Activated B cell treated with CpG ODN at 0.5 μM for 24 hours (primary cell): ENCODE measurements at places on chromosomes 6 and 20. TPM values are rescaled to one million over a fixed set of nuclear protein-coding genes. Genes with fewer than 3 reads are reported as not detected.

- no peak overlapping the region for H3K4me3 ChIP-seq
- no peak overlapping the region for H3K27ac ChIP-seq
Observed at GRCh38 chr6:140020207-140020791, 645.9 kb upstream of the CITED2 start.

The PBOV1 gene
- total RNA-seq, result not detected in 2 replicates

DNA sequence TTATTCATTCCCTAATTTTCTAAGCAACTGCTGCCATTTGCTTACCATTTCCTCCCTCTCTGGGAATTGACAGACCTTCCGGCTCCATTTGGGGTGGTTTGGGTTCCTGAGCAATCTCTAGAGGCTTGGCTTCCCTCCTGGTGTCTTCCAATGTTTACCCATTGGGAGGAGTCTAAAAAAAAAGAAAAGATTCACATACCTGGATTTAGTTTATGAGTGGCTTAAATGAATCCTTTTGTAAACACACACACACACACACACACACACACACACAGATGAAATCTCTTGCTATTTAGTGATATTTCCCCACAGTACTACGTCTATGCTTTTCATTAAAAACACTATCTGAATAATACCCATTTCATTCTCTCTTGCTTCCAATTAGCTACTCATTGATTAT lies 48.3 kb upstream of the TRAF3IP2 start:
- no peaks in the 10 kb centered on the region for H3K36me3 ChIP-seq
- no peak overlapping the region for H3K27ac ChIP-seq
- no peak overlapping the region for H3K4me3 ChIP-seq
- H3K27me3 ChIP-seq, result no peaks in the 10 kb centered on the region

GRCh38 chr20:37526238-37526838 lies 1.3 kb downstream of the BLCAP start:
- H3K4me1 ChIP-seq, result peaks cover 61% of the 10 kb centered on the region
- DNase-seq, result no peak
- peak overlapping the region; percentile 100 for H3K27ac ChIP-seq
- H3K36me3 ChIP-seq, result peaks cover 17% of the 10 kb centered on the region
- peak overlapping the region; percentile 93 for H3K4me3 ChIP-seq

DNA sequence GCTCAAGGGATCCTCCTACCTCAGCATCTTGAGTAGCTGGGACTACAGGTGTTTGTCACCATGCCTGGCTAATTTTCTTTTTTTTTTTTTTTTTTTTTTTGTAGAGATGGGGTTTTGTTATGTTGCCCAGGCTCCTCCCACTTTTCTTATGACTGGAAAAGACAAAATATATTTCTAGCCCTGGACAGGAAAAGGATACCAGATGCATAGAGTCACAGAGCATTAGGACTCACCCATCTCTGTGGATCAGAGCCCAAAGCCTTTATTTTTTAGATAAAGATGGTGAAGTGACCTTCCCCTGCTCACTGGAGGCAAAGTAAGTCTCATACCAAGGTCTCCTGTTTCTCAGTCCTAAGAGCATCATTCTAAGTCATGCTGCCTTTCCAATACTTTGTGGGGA lies 3.4 kb downstream of the TRIM10 start:
- H3K36me3 ChIP-seq, result no peaks in the 10 kb centered on the region
- DNase-seq, result no peak
- no peak overlapping the region for H3K27ac ChIP-seq
- peaks cover 32% of the 10 kb centered on the region for H3K27me3 ChIP-seq

DNA sequence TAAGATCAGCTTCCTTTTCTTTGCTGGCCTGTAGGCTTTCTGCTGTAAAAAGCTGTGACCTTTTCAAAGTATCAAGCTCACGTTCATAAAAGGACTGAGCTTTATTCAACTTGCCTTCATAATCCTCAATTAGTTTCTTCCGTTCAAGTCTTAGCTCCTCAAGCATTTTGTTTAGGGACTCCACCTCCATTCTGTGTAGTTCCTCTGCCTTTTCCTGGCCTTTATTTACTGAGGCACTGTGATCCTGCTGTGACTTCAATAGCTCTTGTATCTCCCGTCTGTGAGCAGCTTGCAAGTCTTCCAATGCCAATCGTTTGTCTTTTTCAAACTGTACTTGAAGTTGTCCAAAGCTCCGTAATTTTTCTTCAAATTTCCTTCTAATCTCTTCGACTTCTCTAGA lies 54.4 kb downstream of the FAM184A start:
- H3K4me3 ChIP-seq, result no peak overlapping the region
- no peaks in the 10 kb centered on the region for H3K36me3 ChIP-seq
- H3K4me1 ChIP-seq, result no peaks in the 10 kb centered on the region
- H3K27ac ChIP-seq, result no peak overlapping the region
- DNase-seq, result no peak

GRCh38 chr6:78700991-78701390 lies 166.4 kb upstream of the IRAK1BP1 start:
- H3K27ac ChIP-seq, result no peak overlapping the region
- no peak for DNase-seq
- no peaks in the 10 kb centered on the region for H3K4me1 ChIP-seq
- no peaks in the 10 kb centered on the region for H3K27me3 ChIP-seq
